DMS153 (cell line): ENCODE measurements at places on chromosomes 13 and 19.

- no peak for DNase-seq
These were observed 72.7 kb upstream of the SPRY2 start for GRCh38 chr13:80413611-80414010.

DNA sequence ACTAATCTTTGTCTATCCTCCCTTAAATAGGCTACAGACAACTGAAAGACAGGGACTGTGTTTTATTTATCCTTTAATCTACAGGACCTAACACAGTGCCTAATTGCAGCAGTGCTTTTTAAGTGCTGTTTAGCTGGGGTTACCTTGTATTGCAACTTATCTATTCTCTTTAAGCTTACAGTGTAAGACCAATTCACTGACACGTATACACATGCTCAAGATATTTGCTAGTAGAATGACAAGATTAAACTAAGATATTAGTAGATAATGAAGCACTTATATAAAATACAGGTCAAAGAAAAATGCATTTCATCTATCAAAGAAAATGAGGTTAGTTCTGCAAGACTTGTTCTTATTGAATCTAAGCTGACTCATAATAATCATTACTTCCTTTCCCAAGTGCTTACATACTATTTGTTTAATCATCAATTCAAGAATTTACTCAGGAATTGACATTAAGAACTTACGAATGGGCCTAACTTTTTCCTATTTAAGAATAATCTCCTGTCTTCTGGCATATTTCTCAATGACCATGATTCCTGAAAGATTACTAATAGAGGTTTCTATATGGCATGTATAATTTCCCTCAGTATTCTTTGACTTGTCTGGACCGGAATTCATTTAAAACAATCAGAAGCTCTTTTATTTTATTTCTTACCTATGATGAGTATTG, 75.8 kb upstream of the MAB21L1 start:
- no peak for DNase-seq

GRCh38 chr13:30666113-30666512, 48.4 kb downstream of the USPL1 start:
- no peak for DNase-seq

- no peak for DNase-seq
These were observed 99.9 kb downstream of the DOCK9 start for GRCh38 chr13:98877936-98878335.
